ENCODE measurements at places on chromosomes 12 and 14.
A peak's percentile ranks its signal among the peaks of the same experiment; 100 is the strongest.

DNA sequence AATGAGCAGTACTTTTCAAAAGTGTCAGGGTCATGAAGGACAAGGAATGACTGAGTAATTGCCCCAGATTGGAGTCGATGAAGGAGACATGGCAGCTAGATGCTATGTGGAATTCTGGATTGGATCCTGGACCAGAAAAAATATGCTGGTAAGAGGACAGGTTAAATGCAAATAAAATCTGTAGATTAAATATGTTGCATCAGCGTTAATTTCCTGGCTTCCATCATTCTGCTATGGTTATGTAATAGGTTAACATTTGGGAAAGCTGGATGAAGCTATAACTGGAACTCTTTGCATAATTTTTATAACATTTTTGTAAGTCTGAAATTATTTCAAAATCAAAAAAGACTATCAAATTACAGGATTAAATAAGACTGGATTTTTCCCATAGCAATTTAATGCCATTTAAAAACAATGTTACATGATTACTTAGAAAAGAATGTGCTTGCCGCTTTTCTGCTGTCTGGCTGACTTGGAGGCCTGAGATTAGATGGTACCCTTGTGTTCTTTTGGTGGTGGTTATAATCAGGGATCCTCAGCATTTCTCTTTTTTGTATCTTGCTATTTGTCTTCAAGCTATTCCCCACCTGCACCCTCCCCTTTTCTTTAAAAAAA is 65.1 kb downstream of the FBXW8 start:
- ATAC-seq, result no peak

DNA sequence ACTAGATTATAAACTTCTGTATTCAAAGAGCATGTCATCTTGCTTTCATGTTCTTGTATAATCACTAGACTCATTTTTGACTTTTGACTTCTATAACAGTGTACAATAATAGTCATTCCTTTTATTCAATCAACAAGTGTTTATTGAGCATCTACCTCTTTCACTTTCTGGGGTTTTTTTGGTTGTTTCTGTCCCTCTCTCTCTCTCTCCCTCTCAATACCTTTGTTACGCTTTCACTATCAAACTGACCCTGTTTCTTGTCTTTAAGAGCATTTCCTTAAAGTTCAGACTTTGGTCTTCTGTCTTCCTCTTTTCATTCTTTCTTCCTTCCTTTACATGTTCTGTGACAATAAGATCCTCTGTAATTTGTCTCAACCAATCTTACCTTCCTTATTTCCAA is 49.5 kb downstream of the GPR137C start:
- no peak for ATAC-seq

DNA sequence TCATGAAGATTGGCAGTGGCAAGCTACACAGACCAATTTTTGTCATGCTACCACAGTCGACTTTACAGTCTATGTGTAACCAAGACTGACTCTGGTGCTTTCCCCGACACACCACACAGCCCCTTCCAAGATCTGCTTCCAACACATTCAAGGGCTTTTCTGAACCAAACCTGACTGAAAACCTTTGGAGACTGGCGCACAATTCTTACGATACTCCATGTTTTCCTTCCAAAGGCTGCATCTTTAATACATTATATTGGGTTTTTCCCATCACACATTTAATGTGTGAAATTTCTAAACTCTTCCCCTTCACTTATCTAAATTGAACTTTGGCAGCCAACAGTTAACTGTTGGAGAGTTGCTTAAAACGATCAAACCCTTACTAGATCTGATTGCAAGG is 127.7 kb upstream of the SOX5 start:
- no peak for ATAC-seq

DNA sequence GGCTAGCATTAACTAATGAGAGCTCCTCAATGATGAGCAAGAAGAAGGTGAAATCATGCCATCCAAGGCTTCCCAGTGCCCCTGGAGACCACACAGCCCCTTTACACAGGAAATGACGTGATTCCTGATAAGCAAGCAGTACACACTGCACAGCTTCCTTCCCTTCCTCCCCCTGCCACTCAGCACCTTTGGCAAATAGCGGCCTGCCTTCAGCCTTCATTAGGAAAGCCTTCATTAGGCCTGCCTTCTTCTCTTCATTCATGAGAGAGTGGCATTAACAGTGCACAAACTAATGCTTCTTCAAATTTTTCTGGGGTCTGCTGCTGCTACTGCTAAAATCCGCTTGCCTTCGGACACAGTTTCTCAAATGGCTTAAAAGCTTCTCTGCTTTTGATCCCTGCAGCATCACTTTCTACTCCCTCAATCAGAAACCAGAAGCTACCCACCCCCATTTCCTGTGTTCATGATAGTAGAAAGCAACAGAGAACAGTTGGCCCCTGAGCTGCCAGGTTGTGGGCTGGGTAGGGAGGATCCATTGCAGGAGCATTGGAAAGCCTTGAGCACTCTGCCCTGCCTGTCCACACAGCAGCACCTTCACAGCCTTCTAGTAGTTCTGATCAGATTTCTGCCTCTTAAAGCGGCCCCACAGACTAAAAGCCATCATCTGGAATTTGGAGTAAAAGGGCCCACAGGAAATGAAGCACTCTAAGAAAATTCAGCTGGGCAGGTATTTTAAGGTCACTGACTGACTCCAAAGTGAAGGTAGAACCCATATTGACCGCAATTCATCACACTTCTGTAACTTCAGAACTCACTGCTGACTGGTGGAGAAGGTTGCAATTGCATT is 103.8 kb upstream of the ETV6 start:
- peak; percentile 89 for ATAC-seq

DNA sequence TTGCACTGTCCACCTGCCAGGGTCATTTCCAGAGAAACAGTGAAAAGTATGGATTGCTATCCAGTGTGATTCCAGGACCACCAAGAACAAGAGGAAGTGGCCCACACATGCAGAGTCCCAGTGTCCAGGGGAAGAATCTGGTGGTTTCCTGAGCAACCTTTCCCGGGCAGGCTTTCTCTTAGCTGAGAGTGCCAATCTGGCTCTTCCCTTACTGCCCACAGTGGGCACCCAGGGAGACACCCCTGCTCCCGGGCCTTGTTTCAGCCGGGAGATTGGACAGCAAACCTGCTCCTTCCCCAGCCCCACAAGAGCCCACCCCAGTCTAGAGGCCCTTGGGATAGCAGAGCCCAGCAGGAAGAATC is 62.1 kb downstream of the VWF start:
- ATAC-seq, result no peak

DNA sequence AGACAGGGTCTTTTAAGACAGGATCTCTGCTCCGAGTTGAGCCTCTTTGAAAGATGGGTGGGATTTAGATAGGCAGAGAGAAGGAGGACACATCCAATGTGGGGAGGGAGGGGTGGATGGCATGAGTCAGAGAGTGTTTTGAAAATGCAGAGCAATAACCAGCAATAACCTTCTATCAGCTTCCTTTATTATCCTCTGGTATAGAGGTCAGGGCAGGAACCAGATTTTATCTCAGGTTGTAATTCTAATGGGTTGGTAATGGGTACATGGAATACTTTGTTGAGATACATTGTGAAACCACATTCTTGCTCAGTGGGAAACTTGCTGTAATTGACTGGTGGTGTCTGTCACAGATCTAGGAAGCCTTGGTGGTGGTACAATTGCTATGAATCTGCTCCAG is 37.6 kb upstream of the CCDC63 start:
- no peak for ATAC-seq

DNA sequence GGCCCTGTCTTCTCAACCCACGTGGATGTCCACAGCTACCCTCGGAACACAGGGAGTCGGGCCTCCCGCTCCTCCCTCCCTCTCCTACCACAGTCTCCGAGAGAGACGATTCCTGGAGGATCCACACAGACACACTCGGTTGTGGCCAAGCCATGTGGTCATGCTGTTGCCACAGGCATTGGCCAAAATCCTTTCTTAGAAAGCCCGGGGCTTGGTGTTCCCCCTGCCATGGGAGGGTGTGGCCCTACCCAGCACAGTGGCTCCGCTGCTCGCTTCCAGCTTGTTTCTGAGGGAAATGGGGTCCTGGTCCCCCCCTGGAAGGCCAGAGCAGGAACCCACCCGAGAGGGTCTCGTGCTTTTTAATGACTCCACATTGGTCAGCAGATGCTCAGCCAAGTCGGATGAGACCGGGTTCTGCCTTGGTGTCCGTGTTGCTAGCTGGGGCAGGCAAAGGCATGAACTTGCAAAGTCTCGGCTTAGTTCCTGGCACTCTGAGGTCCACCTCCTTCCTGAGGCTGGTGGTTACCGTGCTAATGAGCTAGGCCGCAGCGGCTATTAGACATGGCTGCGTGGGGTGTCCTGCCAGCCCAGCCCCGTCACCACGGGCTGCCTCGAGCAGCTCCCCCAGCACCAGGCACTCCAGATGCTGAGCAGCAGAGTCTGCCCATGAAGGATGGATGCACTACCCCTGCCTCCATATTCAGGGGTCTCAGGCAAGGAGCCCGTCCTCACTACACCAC is 46.8 kb upstream of the MEG3 start:
- no peak for ATAC-seq

- ATAC-seq, result no peak
Measured at GRCh38 chr14:75281654-75282019, 3.0 kb downstream of the FOS start.

GRCh38 chr12:104347374-104348075 is 44.0 kb downstream of the EID3 start:
- no peak for ATAC-seq

GRCh38 chr14:41609704-41610183 is 3.1 kb downstream of the LRFN5 start:
- ATAC-seq, result no peak

- peak; percentile 14 for ATAC-seq
Measured at GRCh38 chr12:45989721-45990467, 480 bp downstream of the SCAF11 start.

DNA sequence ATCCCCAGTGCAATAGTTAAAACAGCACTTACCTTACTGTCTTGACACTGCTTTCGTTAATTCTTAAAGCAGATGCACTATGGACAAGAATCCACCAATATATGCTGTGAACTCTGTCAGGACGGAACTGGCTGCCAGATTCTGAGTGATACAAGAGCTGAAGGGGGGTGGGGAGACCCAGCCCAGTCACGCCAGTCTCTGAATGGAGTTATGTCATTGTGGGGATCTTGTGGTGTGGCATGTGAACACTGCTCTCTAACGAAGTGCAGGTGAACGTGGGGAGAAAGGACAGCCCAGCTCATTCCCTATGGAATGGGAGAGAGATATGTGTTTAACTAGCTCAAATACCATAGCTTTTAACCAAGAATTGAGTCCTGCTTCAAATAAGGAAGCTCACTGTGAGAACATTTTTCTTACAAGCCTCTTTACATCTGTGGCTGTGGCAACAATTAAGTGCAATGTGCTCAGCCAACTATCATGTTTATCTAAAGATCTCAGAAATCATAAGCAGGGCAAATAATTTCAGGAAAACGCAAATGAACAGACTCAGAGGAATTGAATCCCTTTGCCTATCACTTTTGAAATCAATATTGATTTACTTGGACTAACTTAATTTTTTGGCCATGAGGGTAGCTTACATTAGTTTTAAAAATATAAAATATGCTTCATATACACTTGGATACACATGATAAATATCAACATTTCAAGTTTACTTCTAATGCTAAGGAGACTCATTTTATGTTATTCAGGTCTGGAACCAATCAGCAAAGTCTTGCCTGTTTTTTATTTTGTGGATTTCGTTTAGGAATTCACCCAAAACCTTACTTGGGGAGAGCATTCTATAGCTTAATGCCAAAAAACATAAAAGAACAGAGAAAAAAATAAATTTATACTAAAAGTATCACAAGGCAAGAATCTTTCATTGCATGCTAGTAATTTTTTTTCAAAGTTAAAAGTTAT is at the start of gene LUM:
Gene LUM (minus strand): TSS at position 129 of the 960 bp plus-strand sequence. CDS start 2,515 bp downstream, outside the sequence.
- ATAC-seq, result no peak

GRCh38 chr12:104944252-104944651 is 13.8 kb downstream of the SLC41A2 start:
- ATAC-seq, result no peak

DNA sequence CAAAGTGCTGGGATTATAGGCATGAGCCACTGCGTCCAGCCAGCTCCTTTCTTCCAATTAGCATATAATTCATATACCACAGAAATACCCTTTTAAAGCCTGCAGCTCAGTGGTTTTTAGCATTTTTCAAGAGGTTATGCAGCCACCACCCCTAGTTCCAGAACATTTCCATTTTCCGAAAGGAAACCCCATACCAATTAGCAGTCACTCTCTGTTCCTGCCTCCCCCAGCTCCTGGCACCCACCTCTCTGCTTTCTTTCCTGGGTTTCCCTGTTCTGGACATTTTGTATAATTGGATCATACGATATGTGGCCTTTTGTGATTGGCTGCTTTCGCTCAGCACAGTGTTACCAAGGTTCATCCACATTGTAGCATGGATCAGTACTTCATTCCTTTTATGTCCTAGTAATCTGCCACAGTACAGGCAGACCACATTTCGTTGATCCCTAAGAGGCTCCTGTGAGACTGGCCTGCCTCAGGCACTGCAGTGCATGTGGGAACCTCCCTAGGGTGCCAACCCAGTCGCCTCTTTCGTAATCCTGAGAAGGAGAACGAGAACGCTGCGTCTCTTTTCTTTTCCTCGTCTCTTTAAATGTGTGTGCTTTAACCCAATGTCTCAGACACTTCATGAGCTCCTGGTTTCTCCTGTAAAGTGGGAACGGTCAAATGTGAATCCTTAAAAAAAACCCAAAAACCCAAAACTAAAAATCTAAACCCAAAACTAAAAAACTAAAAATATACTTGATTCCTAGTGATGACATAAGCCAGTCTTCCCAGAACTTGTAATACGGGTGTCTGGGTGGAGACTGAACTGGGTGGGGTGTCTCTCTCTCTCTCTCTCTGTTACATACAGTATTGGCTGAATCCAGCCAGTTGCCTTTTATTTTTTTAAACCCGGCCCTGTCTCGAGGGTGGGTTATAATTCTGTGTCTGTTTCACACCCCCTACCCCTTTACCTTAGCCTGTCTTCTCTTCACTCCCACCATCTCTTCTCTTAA is 14.7 kb downstream of the AACS start:
- no peak for ATAC-seq

DNA sequence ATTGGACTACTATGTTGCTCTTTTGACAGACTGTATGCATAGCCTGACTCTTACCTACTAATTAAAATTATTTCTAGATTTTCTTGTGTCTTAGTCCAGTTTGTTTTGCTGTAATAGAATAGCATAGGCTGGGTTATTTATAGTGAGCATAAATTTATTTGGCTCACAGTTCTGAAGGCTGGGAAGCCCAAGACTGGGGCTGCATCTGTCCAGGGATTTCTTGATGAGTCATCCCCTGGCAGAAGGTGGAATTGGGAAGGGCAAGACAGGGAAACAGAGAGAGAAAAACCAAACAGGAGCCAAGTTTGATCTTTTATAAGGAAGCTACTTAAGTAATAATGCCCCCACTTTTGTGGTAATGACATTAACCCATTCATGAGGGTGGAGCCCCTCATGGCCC is 759.2 kb upstream of the LRFN5 start:
- no peak for ATAC-seq

DNA sequence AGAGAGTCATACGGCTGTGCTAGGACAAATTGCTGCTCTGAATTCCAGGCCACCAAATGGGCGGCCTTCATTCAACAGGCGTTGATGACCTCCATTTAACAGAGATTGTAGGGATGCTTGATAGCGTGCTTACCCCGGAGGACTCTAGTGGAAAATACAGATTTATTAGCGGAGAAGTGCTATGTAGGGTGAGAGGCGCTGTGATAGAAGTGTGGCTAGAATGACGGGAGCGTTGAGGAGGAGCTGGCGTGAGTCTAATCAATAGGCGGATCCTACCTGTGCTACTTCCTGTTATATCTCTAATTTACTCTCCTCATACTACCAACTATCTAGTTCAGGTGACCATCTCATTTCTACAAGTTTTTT is 668 bp downstream of the MRPS35 start:
- peak; percentile 21 for ATAC-seq

- no peak for ATAC-seq
Measured at GRCh38 chr12:132278401-132279183, 50.8 kb downstream of the GALNT9 start.

GRCh38 chr12:101327051-101327450 is 47.1 kb downstream of the UTP20 start:
- no peak for ATAC-seq
